ENCODE measurements at places on chromosomes 5 and 9.

DNA sequence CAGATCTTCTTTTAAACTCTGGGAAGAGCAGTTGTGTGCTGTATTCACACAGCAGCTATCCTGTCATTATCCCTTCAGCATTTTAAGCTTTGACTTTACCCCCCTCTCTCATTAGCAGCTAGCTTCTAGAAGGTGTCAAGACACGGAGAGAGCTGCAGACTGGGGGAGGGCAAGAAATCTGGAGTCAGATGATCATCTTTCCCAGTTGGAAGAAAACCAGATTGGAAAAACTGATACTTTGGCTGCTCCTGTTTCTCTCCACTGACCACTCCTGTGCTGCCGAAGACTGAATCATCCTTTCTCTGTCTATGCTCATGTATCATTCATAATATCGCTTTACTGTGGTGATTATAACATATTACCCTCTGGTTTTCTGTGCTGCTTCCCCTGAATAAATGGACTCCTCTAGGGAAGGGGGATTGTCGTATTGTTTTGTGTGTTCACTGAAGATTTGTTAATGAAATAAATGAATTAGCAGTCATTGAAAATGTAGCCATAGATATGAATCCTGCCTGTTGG is 75.1 kb downstream of the SH3GL2 start:
- DNase-seq = no peak

DNA sequence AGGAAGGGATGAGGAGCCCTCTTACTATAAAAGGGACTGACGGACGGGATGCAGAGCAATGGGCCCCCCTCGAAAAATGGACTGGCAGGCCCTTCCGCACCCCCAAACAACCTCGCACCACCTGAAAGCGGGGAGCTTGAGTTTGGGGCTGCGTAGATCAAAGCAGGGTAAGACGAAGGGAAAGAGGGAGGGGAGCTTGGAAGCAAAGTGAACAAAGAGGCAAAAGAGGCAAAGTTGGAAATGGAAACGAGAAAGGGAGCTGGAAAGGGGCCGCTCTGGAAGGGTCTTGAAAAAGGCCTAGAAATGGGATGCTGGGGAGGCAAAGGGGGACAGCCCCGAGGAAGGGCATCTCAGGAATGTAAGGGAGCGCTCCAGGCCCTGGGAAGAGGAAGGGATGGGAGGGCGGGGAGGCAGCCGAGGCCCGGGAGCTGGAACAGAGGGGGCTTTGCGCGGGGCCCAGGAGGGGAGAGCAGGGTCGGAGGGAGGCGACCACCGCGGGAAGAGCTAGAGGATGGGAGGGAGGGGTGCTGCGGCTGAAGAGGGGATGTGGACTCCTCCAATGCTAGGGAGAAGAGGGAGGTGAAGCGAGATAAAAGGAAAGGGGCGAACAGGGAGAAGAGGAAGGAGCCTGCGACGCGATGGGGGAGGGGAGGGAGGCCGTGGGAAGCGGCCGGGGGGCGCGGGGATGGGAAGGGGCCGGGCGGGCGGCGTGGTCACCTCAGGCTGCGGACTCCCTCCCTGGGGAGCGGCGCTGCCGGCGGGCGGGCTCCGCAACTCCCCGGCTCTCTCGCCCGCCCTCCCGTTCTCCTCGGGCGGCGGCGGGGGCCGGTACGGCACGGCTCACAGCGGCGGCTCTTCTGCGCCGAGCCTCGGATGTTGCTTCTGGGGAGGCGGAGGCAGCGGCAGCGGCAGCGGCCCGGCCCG is 577 bp downstream of the RNF145 start:
- DNase-seq = peak; percentile 54

DNA sequence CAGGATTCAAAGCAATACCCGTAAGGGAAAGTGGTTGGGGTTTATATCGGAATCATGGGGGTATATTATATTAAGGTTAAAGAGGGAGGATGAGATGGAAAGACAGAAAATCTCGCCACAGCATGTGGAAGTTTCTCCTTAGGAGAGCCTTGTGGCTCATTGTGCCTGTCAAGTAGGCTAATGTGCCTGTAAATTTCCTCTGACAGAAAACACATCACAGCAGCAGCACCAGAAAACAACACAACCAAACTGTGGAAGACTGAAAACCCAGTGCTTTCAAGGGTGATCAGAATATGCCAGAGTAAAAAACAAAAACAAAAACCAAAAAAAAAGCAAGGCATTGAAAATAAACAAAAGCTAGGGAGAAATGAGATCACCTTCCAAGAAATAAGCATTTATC is 11.3 kb upstream of the MAN2A1 start:
- DNase-seq = no peak

GRCh38 chr5:78112931-78113330 is 181.6 kb downstream of the AP3B1 start:
- no peak for DNase-seq

GRCh38 chr5:156476678-156477077 is 149.7 kb downstream of the SGCD start:
- DNase-seq = no peak

DNA sequence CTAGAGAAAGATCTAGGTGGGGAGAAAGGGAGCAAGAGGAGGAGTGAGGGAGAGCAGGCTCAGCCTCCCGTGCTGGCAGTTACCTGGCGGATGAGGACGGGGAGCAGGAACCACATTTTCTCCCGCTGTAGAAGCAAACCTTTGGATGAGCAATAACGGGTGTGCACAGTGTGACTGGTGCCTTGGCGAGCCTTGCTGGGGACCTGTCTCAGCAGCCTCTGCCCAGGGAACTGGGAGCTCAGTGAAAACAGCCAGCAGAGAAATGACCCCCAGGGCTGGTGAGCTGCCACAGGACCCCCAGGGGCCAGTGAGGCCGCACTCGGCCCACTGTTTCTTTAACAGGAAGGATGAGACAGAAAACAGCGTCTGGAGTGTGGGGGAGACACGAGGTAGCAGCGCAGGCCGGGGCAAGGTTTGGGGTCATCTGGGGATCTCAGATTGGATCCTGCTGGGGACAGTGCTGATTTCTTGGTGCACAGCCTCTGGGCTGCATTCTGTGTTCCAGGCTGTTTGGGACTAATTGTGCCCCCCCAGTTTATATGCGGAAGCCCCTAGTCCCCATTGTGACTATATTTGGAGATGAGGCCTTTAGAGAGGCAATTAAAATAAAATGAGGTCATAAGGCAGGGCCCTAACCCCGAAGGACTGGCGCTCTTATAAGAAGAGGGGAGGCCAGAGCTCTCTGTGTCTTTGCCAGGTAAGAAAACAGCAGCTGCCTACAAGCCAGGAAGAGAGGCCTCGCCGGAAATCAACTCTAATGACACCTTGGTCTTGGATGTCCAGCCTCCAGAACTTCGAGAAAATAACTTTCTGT is 118.8 kb upstream of the PHYKPL start:
- DNase-seq = no peak

GRCh38 chr5:10102706-10103497 is 146.8 kb downstream of the ATPSCKMT start:
- DNase-seq = no peak

GRCh38 chr5:64666078-64666477 is 24.2 kb upstream of the SHISAL2B start:
- DNase-seq = no peak

GRCh38 chr5:168327451-168327850 is 36.0 kb downstream of the WWC1 start:
- DNase-seq = no peak

- DNase-seq = no peak
Measured at GRCh38 chr5:149317281-149318048, 27.8 kb upstream of the GRPEL2 start.

All from left ventricle myocardium inferior (tissue), 1 donor.